ENCODE measurements at places on chromosomes 13 and 19.

DNA sequence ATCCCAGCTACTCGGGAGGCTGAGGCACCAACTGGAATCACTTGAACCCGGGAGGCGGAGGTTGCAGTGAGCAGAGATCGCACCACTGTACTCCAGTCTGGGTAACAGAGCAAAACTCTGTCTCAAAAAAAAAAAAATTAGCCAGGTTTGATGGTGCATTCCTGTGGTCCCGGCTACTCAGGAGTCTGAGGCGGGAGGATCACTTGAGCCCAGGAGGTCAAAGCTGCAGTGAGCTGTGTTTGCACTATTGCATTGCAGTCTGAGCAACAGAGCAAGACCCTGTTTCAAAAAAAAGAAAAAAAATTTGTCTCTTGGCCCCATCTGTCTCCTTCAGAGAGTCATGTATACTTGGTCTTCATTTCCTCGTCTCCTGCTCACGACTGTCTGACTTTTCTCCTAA is 1.6 kb downstream of the CCDC97 start:
- no peak for DNase-seq

DNA sequence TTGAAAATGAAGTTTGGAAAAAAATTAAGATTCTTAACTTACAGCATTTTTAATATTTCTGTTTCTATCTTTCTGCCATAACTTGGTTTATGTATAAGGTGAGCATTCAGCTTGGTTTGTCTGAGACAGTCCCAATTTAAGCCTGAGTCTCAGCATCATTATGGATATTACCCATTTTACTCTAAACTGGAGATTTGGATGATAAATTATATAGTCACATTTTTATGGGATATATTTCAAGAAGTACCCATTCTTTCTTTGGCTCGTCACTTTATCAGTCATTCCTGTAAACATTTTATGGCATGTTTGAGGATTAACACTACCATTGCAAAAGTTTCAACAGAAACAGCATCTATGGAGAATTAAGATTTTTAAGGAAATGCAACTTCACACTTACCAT is 1129.0 kb upstream of the PCDH9 start:
- DNase-seq, result no peak

- DNase-seq, result no peak
Observed at GRCh38 chr19:49389406-49389805, 1.4 kb downstream of the KASH5 start.

DNA sequence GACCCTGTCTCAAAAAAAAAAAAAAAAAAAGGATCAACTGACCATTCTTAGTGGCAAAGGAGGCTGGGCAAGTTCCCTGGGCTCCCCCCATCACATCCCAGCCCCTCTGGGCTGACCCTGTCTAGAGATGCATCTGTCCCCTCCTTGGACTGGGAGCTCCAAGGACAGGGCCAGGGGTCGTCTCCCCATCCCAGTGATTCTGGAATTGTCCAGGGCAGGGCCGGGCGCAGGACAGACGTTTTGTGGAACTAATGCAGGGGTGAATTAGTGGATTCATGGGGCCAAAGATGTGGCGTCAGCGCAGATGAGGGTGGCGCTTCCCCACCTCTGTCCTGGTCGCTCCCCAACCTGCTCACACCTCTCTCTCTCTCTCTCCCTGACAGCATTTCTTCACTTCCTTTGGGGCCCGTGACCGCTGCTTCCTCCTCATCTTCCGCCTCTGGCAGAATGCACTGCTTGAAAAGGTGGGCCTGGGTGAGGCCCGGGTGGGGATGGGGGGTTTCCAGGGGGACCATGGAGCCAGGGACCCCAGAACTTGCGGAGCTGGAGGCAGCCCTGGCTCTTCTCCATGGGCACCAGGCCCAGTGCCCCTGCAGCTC is 11.1 kb downstream of the GRAMD1A start:
- DNase-seq, result no peak

All from RPMI8226 (cell line).